Endothelial cell of umbilical vein (primary cell): ENCODE measurements at places on chromosomes 6 and 20. TPM values are rescaled to one million over a fixed set of nuclear protein-coding genes. Genes with fewer than 3 reads are reported as not detected.

The PLCB1 gene
- 38.6 and 53.4 TPM in 2 replicates for total RNA-seq

The ALDH5A1 gene
- total RNA-seq = 1.1 and 1.8 TPM in 2 replicates

The FERMT1 gene
- total RNA-seq = 0.42 and 1.5 TPM in 2 replicates

The TOX2 gene
- 18.6 and 25.7 TPM in 2 replicates for total RNA-seq

The NKAPL gene
- total RNA-seq = 1.1 and 1.6 TPM in 2 replicates

The RAET1L gene
- total RNA-seq = not detected in 2 replicates

The AMD1 gene
- total RNA-seq = 44.2 and 48.2 TPM in 2 replicates

The FOXQ1 gene
- not detected in 2 replicates for total RNA-seq

The PBX2 gene
- total RNA-seq = 95.9 and 100 TPM in 2 replicates

The ZBTB46 gene
- total RNA-seq = 4.3 and 7.1 TPM in 2 replicates

The EPHA7 gene
- 0.09 TPM in 1 of 2 replicates, not detected in the other for total RNA-seq

The CTAGE9 gene
- not detected in 2 replicates for total RNA-seq

The RPRD1B gene
- 24.5 and 29.3 TPM in 2 replicates for total RNA-seq

The WFDC2 gene
- total RNA-seq = not detected in 2 replicates

The YIPF3 gene
- total RNA-seq = 117 and 119 TPM in 2 replicates

The PEX7 gene
- 3.5 and 3.7 TPM in 2 replicates for total RNA-seq

The FOXC1 gene
- 15.9 and 16.4 TPM in 2 replicates for total RNA-seq

The TREML1 gene
- total RNA-seq = not detected in 2 replicates

The ALDH8A1 gene
- 0.58 and 0.95 TPM in 2 replicates for total RNA-seq

The CTSZ gene
- 299 and 304 TPM in 2 replicates for total RNA-seq

The ECT2L gene
- total RNA-seq = not detected in 2 replicates

The SDC4 gene
- 28.7 and 32.0 TPM in 2 replicates for total RNA-seq

The ENPP4 gene
- total RNA-seq = 3.9 and 4.5 TPM in 2 replicates

The RBPJL gene
- total RNA-seq = not detected in 2 replicates

The PERP gene
- 27.4 and 30.2 TPM in 2 replicates for total RNA-seq

The GABRR2 gene
- 2.5 and 3.6 TPM in 2 replicates for total RNA-seq

The SLC35D3 gene
- not detected in 2 replicates for total RNA-seq

The EXOC2 gene
- 30.8 and 39.7 TPM in 2 replicates for total RNA-seq

The ASIP gene
- not detected in 2 replicates for total RNA-seq

The EDN1 gene
- total RNA-seq = 493 and 514 TPM in 2 replicates

The APOM gene
- total RNA-seq = 0.97 TPM in 1 of 2 replicates, not detected in the other

The HMGN3 gene
- 72.7 and 75.1 TPM in 2 replicates for total RNA-seq

The FAXC gene
- total RNA-seq = 3.6 and 8.4 TPM in 2 replicates
